ENCODE measurements at places on chromosomes 1 and 21.

GRCh38 chr1:109341944-109342930, 35.4 kb upstream of the MYBPHL start:
- no peak for DNase-seq

DNA sequence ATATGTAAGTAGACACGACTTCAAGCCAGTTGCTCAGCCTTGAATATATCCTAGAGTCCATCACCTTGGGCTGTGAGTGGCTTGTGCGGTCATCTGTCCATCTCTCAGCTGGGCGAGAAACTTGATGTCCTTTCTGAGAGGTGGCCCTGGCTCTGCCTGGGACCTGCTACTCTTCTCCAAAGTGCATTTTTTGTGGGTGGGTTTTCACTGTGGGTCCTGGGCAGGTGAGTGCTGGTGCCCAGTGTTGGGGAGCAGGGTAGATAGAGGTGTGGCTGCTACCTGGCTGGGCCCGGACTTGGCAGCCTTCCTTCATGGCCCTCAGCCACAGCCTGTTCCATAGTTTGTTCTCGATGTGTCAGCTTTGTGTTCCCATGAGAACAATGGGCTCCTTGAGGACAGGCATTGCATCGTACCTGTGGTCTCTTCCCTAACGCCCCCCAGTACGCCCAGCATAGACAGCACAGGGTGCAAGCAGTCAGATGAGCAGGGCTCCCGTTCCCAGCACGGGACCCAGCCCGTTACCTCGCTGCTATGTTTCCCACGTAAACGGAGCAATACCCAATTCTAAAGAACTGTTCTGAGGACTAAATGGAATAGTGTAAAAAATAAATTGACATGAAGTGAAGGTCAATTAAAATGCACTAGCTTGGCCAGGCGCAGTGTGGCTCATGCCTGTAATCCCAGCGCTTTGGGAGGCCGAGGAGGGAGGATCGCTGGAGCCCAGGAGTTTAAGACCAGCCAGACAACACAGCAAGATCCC, 877 bp upstream of the SLX9 start:
- no peak for DNase-seq

GRCh38 chr1:10795276-10796021, 997 bp downstream of the CASZ1 start:
- DNase-seq = no peak

- no peak for DNase-seq
Measured at GRCh38 chr1:49297783-49298182, 521.1 kb upstream of the BEND5 start.

GRCh38 chr1:215600258-215600792, 33.2 kb downstream of the KCTD3 start:
- no peak for DNase-seq

DNA sequence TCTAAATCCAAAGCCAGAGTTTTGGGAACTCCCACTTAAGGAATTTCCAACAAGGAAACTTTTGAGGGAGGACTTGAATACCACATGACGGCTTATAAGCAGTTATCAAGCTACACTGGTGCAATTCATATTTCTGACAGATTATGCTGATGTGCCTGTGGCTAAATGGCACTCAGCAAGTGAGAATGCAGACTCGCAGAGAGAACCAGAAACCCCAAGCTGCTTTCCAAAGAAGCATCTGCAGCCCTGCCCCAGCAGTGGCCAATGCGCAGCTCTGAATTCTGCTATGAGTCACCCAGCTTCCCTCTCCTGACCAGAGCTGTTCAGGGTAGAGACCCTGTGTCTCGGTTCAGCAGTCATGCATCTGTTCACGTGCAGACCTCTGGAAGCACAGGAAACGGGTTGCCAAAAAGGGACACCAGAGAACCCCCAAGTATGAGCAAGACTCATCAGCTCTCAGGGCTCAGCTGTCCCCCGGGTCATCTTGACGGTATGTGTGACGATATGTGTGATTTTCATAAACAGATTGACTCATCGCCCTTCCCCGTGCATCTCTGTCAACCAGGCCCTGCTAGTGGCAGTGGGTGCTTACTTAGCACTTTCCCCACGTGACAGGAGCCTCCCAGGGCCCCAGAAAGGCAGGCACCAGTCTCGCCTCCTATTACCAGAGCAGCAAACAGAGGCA, 76.3 kb downstream of the ITPKB start:
- peak; percentile 73 for DNase-seq

DNA sequence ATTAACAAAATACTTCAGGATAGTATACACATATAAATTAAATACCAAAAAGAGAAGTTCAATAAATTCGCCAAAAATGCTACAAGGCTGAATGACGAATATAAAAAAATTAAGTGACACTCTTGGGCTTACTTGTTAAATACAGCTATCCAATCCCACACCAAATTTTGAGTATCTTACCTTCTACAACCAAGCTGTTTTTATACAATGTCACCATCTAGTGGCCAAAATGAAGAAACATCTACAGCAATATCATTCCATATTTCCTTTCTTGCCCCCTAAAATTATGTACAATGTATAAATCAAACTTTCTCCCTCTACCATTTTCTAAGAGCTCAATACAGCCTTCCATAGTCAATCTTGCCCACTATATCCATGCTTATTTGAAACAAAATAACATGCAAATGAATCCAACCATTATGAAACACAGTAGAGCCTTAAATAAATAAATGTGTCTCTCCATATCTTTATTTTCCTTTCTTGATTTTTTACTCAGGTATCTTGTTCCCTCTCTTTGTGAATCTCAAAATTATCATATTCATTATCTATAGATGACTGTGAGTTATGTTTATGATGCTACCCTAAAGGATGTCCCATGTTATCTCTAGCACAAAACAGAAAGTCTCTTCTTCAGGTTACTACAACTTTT, 86.3 kb downstream of the ACBD6 start:
- no peak for DNase-seq

DNA sequence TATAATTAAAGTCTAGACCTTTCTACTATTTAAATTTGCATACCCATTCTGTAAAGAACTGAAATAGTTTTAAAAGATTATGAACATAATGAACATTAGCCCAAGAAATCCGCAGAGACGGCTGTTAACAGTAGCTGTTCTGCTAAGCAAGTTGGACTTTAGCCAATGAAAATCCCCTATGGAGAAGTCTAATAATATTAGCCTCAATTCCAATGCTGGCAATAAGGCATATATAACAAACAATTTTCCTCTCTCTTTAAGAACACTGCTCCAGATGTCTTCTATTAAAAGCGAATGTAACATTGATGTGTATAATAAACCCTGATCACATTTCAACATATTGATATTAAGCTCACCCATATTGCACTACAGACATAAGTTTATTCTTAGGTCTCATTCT, 221.3 kb upstream of the KCTD3 start:
- no peak for DNase-seq

DNA sequence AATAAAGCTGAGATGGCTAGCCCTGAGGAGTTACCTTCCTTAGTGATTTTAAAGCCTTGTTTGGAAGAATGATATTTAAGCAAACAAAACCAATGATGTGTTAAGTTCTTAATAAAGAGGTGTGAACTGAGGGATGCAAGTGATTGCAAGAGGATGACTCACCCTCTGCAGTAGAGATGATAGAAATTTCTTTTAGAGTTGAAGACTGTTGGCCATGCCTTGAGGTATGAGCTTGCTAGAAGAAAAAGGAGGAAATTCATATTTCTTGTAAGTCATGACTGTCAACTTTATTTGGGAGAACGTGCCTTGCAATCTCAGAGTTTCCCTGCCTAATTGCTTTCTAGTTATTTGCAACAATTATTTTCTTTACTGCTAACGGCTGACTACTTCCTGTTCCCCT, 94.7 kb downstream of the PLA2G4A start:
- no peak for DNase-seq

- no peak for DNase-seq
Measured at GRCh38 chr1:61121631-61122030, 39.3 kb downstream of the NFIA start.

DNA sequence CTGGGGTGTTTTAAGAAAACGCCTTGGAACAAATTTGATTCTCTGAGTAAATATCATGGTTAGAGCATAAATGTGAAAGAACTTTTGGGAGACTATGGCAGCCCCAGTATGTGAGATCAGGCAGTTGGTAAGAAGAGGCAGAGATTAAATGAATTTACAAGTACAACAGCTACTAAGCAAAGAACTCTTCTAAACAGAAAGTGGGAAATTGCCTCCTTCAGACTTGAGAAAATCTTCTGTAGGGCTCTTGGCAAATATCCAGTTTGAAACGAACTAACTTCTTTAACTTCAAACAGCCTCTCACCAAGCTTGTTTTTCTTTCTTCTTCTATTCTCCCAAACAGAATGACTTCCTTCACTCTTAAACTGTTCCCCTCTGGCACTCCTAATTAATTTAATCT, 337.7 kb downstream of the SIPA1L2 start:
- no peak for DNase-seq

- no peak for DNase-seq
Measured at GRCh38 chr1:112337028-112337531, 58.9 kb upstream of the CTTNBP2NL start.

DNA sequence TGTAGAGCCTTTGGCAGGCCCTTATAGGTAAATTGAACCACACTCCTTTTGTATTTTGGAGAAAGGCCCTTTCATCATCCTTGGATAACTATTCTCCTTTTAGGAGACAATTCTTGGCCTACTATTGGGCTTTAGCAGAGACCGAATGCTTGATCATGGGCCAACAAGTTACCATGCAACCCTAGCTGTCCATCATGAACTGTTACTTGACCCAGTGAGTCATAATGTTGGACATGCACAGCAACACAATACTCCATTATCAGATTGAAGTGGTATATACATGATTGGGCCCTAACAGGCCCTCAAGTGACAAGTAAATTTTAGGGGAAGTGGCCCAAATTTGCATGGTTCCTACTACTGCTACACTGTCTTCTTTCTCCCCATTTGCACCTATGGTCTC, 84.4 kb downstream of the CATSPERE start:
- no peak for DNase-seq

DNA sequence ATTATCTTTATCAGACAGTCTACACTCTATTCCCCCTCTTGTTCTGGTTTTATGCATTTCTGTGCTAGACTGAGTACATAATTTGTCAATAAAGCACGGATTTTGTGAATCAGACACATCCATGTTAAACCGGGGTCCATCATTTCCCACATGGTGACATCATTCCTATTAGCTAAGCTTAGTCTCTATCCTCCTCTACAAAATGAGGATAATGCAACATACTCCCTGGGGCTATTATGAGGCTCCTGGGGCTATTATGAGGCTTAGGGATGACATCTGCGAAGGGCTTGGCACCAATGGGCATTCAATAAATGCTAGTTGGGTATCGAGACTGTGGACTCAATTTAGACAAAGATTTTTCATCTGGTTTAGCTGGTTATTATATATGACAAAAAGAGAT, 25.1 kb upstream of the APP start:
- DNase-seq = no peak

GRCh38 chr21:36423771-36424433, 38.7 kb downstream of the CHAF1B start:
- DNase-seq = no peak

DNA sequence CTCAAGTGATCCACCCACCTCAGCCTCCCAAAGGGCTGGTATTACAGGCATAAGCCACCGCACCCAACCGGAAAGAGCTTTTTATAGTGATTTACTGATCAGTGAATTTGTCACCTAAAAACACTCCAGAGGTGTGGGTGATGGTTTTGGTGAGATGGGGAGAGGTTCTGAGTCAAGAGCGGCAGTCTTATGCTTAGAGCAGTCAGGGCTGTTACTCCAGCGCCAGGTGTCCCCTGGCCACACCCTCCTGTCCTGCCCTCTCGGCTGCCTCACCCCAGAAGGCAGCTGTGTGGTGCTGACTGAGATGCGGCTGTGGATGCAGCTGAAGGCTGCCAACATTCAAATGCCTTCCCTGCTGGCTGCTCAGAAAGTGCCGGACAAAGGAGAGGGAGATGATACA, 94.5 kb upstream of the LPGAT1 start:
- no peak for DNase-seq

DNA sequence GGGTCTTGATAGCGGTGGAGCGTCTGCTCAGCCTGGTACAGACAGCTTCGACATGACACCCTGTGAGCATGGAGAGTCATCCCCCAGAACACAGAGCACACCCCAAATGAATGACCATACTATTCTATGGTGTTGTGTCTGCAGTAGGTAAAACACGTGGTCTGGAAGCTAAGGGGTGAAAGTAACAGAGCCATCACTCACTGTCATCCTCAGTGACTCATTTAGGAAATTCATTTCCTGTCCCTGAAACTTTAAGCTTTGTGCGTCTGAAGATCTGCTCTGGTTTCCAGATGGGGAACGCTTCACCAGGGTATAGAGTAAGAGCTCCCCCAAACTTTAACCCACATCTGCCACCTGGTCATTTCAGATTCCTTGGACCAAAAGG, 94.8 kb upstream of the DISP3 start:
- no peak for DNase-seq

DNA sequence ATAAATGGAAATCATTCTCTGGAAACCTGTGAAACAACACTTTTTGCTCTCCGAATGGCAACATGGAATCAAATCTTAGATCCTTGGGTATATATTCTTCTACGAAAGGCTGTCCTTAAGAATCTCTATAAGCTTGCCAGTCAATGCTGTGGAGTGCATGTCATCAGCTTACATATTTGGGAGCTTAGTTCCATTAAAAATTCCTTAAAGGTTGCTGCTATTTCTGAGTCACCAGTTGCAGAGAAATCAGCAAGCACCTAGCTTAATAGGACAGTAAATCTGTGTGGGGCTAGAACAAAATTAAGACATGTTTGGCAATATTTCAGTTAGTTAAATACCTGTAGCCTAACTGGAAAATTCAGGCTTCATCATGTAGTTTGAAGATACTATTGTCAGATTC, 45.7 kb downstream of the PTGFR start:
- no peak for DNase-seq

- DNase-seq = peak; percentile 13
Measured at GRCh38 chr1:58649555-58649954, 50.3 kb downstream of the MYSM1 start.
